ENCODE measurements at places on chromosomes 7 and 10.

GRCh38 chr10:124321433-124322089, 97.2 kb downstream of the OAT start:
- no peak for DNase-seq

- DNase-seq = no peak
These were observed at the start of gene PWWP2B for GRCh38 chr10:132397036-132397541. Gene PWWP2B, plus strand, starts transcription at chr10:132397200. Its CDS starts 27 bp downstream, at chr10:132397227.

DNA sequence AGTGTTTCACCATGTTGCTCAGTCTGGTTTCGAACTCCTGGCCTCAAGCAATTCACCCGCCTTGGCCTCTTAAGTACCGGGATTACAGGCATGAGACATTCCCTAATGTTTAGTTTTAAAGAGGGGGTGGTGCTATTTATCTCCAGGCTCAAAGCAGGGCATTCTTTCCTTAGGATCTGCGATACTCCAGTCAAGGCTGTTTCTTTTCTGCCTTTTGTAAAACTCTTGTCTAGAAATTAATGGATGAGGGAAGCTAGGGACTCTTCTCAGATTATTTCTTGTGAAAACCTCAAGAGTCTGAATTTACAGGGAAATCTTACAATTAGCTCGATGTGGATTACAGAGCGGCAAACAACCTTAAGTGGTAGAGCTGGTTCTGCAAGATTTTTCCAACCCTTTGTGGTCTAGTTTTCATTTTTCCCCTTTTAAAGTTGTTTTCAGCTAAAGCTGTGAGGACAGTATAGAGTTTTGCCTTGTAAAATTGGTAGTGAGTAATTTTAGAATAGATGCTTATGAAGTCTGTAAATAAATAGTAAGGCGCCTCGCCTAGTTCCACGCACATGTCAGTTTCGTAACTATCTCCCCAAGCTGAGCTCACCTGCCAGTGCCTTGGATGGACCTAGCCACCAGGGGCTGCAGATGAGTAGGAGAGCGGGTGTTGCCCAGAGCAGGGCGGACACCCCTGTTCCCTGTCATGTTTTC, 53.1 kb downstream of the CUX1 start:
- DNase-seq = peak; percentile 67

GRCh38 chr7:81499262-81500116, 270.4 kb downstream of the HGF start:
- peak; percentile 42 for DNase-seq

- DNase-seq = no peak
These were observed 1022.6 kb downstream of the LRMDA start for GRCh38 chr10:76453997-76454396.

- no peak for DNase-seq
These were observed 20.0 kb downstream of the COPG2 start for GRCh38 chr7:130648580-130648979.

DNA sequence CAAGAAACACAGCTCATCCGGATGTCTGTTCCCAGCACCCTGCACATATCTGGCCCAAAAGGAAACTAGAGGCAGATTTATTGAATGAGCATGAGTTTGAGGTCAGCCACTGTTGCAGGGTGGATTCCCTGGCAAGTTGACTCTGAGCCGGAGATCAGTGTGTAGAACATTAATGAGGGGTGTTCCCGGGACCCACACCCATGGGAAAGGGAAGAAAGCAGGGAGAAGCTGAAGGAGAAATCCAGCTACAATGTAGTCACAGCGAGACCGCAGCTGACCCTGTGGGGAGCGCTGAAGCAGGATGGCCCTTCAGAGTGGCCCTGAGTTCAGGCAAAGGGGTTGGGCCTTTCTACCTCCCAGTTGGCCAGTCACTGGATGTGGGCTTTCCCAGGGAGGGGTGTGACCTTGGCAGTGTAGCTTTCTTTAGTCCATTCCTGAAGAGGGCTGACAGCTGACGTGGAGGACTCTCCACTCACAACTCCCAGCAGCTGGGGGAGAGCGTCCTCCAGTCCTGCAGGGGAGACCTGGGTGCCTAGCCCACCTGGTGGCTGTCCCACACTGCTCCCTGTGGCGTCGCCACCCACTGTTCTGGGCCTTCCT, 324.2 kb upstream of the ZMIZ1 start:
- DNase-seq = no peak

- no peak for DNase-seq
These were observed 136.0 kb downstream of the KIF20B start for GRCh38 chr10:89837165-89838043.

GRCh38 chr10:119805702-119806230, 66.9 kb downstream of the MCMBP start:
- no peak for DNase-seq

GRCh38 chr7:42471573-42472174, 234.7 kb upstream of the GLI3 start:
- DNase-seq = peak; percentile 20

GRCh38 chr7:140525743-140526142, 46.4 kb upstream of the MKRN1 start:
- peak; percentile 32 for DNase-seq

DNA sequence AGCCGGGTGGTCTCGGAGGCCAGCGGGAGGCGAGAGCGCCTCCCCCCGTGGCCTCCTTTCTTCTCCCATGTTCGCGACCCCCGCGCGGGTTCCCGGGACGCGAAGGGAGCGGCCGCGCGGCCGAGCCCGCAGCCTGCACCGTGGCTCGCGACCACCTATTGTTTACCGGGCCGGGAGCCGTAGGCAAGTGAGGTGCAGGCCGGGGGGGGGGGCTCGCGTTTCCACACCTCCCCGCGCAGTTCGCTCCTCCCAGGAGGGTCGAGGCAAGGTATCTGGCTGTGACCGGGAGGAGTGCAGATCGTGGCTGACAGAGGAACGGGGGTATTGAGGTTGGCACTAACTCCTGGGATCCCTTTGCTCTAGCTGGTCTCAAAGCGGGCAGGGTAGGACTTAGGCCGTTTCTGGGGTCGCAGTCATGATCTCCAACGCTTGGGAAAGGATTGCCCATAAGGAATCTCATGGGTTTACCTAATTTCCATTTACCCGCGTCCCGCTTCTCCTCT, 734 bp downstream of the PTPN12 start:
- DNase-seq = peak; percentile 54

GRCh38 chr10:101934686-101935305, 91.2 kb upstream of the KCNIP2 start:
- DNase-seq = no peak

DNA sequence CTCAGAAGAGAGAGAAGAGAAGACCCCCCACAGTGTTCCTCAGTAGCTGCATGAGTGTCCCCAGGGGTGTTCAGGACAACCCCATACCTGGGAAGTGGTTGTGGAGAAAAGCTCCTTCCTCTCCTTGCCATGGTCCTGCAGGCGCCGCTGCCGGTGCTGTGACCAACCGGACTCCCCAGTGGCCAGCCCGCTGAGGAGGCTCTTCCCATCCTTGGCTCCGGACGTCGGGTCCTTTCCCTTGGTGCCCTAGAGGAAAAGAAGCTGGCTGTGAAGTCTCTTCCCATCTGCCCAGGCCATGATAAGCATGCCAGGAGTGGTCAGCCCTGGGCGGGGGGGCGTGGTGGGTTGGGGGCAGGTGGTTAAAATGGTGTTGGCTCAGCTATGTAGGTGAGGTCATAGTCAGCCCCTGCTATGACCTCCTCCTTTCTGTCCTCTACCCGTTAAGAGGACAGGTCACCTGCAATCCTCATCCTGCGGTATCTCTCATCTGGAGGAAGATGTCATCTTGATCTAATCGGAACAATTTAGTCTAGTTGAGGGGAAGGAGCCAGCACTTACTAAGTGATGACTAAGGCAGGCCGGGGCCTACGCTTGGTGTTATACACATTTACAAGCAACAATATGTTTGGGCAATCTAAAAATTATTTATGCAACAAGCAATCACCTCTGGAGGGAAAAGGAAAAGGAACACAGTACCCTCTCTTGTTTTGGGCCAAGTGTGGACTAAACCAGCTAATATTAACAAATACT, 13.2 kb downstream of the WDR91 start:
- no peak for DNase-seq

DNA sequence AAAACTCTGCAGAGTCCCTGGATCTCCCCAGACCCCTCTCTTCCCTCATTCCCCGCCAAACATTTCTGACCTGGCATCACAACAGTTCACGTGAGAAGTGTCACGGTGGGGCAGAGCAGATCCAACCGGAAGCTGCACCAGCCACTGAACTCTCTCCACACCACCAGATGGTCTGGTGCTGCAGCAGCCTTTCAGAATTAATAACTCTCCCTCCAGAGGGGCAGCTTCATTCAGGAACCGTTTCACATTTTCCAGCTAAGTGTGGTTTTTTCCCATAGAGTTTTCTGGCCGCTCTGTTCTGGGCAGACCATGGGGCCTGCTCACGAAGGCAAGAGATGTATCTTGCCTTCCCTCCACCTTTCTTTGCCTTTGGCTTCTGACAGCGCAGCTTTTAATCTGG, 486.7 kb upstream of the GALNT17 start:
- no peak for DNase-seq

- DNase-seq = peak; percentile 85
These were observed 38.5 kb downstream of the CDK1 start for GRCh38 chr10:60816628-60817397.

DNA sequence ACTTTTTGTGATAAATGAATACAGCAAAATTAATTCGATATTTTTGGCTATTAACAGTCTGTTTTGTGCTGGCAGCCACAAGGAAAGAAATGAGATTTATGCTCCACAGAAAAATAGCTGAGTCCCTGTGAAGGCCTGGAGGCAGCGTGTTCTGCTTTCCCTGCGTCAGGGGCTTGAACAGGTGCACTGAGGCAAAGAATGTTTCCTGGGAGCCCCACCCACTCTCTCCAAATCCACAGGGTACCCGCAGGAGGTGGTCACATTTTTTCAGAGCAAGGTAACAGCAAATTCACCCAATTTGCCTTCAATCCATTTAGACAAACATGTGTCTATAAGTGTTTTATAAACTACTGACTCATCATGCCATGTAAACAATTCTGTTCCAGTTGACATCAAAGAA, 308.1 kb downstream of the TCERG1L start:
- DNase-seq = no peak

DNA sequence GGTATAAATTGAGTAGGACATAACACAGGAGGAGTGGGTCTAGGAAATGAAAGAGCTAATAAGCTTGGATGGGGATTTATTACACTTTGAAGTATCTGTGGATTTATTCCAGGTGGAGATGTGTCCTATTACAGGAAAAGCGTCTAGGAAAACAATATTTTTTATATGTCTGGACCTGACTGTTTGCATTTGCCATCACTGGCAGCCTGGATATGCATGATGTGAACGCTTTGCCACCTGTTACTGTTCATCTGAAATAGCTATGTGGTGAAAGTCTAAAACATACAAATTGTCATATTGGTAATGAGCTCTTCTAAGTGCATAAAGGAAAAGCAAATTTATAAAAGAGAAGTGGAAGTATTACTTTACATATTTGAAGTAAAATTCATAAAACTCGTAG, 31.6 kb upstream of the AGMO start:
- no peak for DNase-seq

DNA sequence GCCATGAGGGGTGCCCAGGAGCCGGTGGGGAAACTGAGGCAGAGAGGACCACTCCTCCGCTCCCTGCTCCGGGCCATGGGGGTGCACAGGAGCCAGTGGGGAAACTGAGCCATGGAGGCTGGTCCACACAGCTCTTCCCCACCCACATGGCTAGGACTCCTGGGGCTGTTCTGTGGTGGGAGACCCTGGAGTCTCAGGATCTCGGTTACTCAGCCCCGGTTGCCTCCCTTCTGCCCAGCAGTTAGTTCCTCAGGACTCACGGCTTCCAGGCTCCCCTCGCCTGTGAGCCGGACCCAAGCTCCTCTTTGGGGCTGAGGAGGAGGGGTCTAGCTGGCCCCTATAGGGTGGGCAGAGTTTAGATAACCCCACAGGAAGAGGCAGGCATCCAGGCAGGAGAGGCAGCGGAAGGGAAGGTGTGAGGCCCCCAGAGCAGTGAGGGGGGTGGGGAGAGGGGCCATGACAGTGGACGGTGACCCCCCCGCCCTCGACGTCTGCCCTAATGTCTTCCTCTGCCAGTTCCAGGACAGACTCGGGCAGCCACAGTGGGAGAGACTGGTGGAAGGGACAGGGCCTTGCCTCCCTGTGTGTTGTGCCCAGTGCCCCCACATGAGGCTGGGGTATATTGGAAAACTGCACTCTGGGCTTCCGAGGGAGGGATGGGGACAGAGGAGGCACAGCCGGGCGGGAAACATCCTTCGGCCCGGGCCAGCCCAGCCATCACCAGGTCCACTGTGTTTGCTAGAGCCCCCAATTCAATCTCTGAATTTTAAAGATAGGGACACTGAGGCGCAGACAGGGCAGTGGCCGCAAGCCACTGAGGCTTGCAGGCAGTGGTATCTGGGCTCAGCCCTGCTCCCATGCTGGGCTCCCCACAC, 4.3 kb downstream of the ELFN1 start:
- DNase-seq = no peak

DNA sequence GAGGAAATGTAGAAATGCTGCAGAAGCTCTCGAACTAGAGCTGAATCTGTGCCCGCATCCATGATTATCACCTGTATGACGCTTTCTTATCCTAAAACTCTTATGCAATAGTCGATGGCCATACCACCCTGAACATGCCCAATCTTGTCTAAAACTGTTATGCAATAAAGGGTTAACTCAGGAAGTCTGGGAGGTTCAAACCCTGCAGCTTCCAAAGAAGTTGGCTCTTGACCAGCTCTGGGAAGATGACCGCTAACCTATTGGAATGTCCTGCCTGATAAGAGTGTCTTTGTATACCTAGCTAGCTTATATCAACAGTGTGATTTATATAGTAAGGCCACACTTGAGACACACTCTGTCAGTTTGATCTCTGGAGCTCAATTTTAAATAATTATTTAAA, 3.4 kb upstream of the C10orf88 start:
- DNase-seq = peak; percentile 15

DNA sequence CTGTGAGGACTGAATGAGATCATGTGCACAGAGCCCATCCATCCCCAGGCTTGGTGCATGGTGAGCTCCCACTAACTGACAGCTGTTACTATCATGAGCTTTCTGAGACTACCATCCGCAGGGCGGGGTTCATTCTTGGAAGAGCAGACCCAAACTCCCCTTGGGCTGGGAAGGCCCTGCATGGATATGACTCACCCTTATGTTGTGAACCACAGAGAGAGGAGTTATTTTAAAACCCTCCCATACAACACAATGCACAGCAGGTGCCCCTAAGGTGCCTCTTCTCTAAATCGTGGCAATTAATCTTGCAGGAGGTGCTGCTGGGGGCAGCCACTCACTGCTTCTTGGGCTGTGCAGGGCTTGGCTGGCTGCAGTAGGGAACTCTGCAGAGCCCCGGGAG, 219.1 kb downstream of the GFRA1 start:
- DNase-seq = no peak

- DNase-seq = peak; percentile 69
These were observed 2.1 kb upstream of the CCDC126 start for GRCh38 chr7:23594879-23595604.

- no peak for DNase-seq
These were observed 755 bp downstream of the TOMM7 start for GRCh38 chr7:22821702-22822485.

DNA sequence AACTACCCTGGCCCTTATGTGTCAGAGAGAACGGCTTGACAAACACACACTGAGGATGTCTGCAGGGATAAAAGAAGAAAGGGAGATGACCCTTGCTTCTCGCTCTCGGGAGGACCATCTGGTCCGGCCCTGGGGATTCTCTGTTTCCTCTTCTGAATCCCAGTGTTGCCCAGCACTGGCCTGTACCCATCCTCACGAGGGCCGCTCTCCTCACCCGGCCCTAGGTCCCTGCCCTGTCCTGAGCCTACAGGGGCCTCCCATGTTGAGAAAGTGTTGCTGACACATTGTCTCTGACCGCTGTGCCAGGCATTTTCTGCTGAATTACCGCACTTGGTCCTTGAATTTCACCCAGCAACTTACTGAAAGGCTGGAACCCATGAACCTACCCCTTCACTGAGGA, 171.9 kb upstream of the LANCL2 start:
- no peak for DNase-seq

- DNase-seq = peak; percentile 79
These were observed 25.1 kb upstream of the GHRHR start for GRCh38 chr7:30938435-30939316.

- DNase-seq = no peak
These were observed 310.6 kb downstream of the SEMA3D start for GRCh38 chr7:84876061-84876821.

Measured in RWPE1 (cell line).